ENCODE measurements at places on chromosomes 12 and 14. TPM values are rescaled to one million over a fixed set of nuclear protein-coding genes. Genes with fewer than 3 reads are reported as not detected.
A peak's percentile ranks its signal among the peaks of the same experiment; 100 is the strongest.

The OR6C2 gene
- total RNA-seq, result not detected

The CLEC4D gene
- total RNA-seq, result not detected

The CCDC177 gene
- 2.9 TPM for total RNA-seq

The PTPRO gene
- 2.0 TPM for total RNA-seq

The PPFIA2 gene
- 1.8 TPM for total RNA-seq

The RASSF9 gene
- 0.39 TPM for total RNA-seq

The KRT72 gene
- total RNA-seq, result not detected

DNA sequence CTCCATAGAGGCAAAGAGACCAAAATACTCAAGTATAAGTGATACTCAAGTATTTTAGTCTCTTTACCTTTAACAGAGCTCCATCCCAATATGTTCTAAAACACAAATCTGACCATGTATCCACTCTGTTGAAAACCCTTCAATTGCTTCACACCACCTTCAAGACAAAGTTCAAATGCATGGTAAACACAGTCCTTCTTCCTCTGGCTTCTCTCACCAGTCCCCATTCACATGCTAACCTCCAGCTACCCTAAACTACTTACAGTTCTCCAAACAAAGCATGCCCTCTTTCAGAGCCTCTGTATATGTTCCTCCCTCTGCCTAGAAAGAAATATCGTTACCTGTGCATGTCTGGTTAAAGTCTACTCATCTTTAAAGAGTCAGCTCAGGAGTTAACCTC lies 100.2 kb downstream of the NUMB start:
- no peak for DNase-seq

DNA sequence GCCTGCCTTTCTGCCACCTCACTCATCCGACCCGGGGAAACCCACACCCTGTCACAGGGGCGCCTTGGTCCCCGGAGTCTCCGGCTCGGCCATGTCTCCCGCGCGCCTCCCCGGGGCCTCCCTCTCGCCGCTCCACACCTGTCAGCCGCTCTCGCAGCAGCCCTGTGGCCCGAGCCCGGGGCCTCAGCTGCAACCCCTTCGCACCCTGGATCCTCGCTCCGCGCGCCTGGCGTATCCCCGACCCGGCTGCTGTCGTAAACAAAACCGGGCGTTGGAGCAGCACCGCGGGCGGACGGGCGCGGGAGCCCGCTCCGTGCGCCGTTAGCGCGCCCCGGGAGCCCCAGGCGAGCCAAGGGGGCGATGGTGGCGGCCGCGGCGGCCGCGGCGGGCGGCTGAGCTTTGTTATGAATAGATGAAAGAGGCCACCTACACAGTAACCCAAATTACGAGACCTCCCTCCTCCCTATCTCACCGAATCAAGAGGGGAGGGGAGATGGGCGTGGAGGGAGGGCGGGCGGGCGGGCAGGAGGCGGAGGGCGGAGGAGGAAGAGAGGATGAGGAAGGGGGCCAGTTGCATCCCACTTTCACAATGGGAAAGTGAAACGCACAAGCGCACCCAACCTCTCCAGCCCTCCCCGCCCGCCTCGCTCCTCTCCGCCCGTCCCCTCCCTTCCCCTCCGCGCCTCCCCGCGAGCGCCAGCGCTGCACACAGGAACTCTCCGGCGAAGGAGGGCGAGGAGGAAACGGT lies at the start of gene PLXNC1:
Gene PLXNC1 (plus strand): TSS at position 587 of the 748 bp plus-strand sequence. CDS start 395 bp downstream, outside the sequence.
- peak; percentile 78 for DNase-seq

DNA sequence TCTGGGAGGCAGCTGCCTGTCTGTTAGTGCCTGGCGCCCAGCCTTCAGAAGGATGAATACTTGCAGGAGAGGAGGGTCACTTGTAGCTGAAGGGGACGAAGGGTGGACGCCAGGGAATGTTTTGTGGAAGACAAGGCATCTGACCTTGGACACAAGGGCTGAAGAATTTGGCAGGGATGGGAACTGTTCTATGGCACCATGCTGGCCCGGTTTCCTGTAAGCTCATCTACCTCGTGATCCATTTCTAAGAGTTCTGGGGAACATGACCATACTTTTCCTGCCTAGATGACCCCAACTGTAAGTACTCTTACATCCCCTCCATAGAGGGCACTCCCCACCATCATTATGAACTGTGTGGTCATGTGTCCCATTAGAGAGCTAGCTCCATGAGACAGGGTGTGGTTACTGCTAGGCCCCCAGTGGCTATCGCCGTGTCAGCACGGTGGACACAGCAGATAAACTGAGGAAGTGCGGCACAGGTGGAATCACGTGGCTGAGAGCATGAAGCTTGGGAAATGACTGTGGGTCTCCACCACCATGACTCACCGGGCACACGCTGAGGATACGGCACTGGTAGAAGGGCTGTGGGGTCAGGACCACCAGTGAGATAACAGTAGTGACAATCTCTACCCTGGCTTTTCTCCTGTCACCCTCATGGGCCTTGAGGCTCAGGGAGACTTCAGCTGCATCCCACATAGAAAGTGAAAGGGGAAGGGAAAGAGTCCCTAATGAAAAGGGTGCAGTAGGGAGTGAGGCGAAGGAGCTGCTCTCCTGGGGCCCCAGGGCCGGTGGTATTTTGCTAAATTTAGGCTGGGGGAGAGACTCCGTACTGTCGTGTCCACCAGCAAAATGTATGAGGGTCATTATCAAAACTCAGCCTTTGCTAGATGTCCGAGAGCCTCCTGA lies 252.6 kb downstream of the FOXN3 start:
- DNase-seq, result no peak

DNA sequence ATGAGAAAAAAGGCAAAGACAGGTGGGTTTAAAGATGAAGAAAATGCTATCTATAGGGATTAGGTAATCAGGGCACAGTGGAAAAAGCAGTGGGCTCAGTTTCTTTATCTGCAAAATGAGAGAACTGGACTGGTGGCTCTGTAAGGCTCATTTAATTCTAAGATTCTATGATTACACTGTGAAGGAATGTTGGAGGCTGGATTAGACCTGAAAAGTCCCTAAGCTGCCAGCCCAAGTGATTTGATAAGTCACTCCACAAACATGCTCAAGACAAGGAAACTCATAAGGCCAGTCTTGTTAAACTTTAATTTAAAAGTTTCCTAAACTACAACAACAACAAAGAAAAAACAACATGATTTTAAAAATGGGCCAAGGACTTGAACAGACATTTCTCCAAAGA lies 75.1 kb downstream of the DCAF5 start:
- no peak for DNase-seq

- no peak for DNase-seq
These were observed 62.8 kb downstream of the SERPINA3 start for GRCh38 chr14:94675036-94675435.

DNA sequence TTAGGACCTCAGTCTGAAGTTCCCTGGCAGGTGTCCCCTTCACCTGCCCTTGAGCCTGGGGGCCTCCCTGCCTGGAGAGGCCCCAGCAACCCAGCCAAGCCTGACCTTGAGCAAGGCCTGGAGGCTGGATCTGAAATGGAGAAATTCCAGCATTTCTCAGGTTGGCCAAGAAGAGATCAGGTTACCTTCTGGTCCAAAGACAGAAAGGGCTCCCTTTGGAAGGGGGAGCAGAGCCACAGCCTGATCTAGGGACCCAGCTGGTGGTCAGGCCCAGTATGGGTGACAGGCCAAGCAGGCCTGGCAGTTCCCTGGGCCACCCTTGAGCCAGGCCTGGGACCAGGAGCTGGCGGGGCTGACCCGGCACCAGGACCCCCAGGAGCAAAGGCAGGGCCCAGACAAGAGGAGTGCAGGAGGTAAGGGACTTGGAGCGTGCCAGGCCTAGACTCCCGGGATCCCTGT lies 82.8 kb downstream of the TNFAIP2 start:
- no peak for DNase-seq

DNA sequence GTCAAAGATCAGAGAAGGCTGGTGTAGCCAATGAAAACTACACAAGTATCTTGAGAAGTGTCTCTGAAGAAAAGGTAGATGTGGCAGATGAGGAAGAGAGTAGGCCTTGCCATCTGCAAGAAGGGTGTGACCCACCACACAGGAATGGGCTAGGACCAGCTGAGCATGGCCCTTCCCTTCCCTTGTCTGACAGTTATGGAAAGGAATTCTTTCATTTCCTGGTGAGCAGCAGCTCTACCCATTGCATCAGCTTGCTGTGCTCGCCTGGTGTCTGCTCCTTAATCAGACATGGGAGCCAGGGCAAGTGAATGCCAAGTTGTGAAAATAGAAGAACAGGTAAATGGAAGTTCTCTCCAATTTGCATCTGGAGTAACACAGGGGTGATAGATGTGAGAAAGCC lies 145.2 kb upstream of the KRR1 start:
- no peak for DNase-seq

GRCh38 chr12:84738481-84738972 lies 174.1 kb downstream of the SLC6A15 start:
- DNase-seq, result no peak
